ENCODE measurements at places on chromosomes 3 and 15. TPM values are rescaled to one million over a fixed set of nuclear protein-coding genes. Genes with fewer than 3 reads are reported as not detected.
A peak's percentile ranks its signal among the peaks of the same experiment; 100 is the strongest.

DNA sequence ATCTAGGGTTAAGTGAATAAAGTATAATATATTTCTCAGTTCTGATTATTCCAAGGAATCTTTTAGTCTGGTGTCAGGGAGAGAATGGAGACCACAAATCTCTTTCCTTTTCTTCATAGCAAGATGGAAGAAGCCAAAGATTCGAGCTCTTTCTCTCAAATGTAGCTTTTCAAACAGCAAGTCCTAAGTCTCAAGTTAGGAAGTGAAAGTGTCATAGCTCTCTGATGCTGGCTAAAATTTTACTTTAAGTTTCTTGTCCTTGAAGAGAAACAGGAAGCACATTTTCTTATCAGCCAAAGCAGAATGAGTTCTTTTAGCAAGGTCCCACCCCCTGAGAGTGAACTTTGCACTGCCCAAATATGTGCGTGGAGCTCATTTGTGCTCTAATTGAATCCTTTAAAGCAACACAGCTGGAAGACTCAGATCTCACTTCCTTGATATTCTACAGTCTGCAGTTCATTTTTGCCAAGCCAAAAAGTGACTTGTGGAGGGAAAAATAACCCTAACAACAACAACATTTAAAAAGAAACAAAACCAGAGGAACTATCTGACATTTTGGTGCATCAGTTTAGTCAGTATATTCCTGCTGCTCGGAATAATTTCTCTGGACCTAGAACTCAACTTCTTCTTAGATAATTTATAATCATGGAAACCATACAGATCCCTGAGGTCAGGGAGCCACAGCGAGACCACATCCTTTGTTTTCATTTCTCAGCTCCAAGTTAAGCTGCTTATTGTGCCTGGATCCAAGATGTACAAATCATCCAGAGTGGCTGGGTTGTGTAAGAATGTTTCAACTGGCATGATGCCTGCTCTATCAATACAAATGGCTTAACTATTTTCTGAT, 238.7 kb upstream of the P2RY1 start:
- DNase-seq = peak; percentile 90

- no peak for DNase-seq
Observed at GRCh38 chr3:78507196-78507984, 1260.4 kb downstream of the ROBO1 start.

DNA sequence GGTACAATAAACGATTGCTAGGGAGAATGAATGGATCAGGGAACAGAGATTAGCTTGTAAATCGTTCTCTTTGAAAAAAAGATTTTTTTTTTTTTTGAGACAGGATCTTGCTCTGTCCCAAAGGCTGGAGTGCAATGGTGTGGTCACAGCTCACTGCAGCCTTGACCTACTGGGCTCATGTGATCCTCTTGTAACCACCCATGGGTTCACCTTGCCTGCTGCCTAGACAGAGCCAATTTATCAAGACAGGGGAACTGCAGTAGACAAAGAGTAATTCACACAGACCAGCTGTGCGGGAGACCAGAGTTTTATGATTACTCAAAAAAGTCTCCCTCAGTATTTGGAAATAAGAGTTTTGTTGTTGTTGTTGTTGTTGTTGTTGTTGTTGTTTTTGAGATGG, 39.6 kb downstream of the METTL6 start:
- no peak for DNase-seq

DNA sequence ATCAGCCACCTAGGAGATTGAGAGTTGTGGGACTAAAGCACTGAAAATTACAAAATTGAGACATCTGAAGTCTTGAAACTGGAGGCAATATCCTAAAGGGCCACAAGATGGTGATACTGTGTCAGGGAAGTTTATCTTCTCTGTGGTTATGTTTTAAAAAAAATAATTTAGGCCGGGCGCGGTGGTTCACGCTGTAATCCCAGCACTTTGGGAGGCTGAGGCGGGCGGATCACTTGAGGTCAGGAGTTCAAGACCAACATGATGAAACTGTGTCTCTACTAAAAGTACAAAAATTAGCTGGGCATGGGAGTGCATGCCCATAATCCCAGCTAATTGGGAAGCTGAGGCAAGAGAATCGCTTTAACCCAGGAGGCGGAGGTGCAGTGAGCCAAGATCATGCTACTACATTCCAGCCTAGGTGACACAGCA, 17.9 kb upstream of the NIT2 start:
- DNase-seq = peak; percentile 80

GRCh38 chr3:185423178-185423577, 60.2 kb downstream of the MAP3K13 start:
- DNase-seq = peak; percentile 12

- peak; percentile 33 for DNase-seq
Observed at GRCh38 chr15:100032358-100033085, 299.3 kb upstream of the LYSMD4 start.

GRCh38 chr15:48653913-48654670, 8.6 kb upstream of the FBN1 start:
- no peak for DNase-seq

DNA sequence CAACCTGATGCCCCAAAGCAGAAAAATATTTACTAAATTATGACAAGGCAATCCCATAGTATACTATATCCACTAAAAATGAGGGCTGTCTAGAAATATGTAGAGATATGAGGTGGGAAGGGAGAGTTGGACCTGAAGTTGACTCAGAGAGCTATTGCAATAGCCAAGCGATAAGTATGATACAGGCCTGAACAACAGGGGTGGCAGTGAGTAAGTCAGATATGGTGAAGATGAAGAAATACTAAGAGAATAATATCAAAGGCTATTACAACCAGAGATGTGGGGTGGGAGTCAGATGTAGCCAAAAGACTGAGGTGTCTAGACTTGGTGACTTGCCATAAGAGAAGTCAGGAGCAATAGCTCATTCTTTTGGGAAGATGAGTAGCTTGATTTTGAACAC, 9.2 kb downstream of the HSPBAP1 start:
- DNase-seq = peak; percentile 63

DNA sequence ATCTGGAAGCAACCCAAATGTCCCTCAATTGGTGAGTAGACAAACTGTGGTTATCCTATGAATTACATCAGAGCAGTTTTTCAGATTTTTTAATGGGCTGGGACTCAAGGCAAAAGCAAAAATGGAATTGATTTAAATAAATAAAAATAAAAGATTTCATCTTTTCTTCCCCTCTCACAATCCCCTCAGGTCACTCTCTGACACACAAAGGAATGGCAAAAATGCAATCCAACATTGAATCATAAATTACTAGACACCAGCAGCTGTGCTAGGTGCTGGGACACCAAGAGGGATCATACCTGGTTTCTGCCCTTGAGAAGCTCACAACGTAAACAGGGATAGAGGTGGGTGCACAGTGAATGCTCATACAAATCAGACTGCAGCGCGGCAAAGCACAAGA, 58.8 kb downstream of the CPN2 start:
- no peak for DNase-seq

DNA sequence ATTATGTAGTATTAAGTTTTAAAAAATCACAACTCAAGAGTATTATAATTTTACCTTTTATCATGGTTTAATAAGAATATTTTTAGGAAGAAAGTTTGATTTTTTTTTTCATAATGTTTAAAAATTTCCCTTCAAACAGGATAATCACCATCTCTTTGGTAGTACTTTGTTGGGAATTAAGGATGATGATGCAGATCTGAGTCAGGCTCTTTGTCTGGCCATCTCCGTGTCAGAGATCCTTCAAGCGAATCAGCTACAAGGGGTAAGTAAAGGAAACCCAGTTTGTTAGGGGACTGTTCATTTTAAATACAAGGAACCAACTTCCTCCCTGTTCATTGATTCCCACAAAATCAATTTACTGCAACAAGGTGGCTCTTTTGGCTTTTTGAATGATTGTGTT, 36.8 kb upstream of the NIT2 start:
- DNase-seq = no peak

- no peak for DNase-seq
Observed at GRCh38 chr3:36429986-36430485, 49.7 kb downstream of the STAC start.

DNA sequence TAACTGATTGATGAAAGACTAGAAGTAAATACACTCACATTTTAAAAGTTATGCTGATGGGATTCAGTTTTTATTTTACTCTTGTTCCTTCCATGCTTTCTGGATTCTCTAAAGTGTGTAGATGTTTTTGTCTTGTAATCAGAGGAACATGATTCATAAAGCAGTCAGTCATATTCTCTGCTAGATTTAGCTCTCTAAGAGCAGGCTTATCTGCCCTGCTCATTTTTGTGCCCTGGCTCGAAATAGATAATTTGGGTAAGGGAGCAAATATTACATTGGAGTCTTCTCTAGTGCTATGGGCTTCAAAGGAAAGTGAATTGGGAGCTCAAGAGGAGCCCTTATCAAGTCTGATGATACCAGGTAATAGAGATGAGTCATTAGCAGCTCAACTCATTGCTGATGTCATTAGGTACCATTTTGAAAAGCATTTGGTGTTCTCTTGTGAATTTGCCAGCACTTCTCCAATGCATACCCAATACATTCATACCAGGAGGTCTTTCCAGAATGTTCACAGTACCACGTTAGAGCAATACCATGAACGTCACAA, 27.7 kb downstream of the SACM1L start:
- DNase-seq = no peak

GRCh38 chr15:89657686-89658200, 2.5 kb upstream of the KIF7 start:
- no peak for DNase-seq

DNA sequence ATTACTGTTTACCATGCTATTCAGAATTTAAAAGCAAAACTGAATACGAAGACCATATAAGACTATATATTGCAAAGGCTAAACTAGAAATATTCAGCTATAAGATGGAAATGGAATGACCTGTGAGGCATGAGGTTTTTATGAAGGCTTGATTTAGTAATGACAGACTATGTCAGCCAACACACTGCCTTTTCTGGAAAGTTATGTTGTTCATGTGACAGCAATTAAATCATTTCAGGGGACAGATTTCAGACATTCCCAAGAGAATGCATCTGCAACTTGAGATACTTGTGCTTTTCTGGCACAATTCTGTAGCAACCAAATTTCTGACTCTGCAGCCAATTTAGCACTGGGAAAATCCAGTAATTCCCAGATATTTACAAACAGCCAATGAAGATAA, 8.6 kb upstream of the GATM start:
- DNase-seq = no peak

DNA sequence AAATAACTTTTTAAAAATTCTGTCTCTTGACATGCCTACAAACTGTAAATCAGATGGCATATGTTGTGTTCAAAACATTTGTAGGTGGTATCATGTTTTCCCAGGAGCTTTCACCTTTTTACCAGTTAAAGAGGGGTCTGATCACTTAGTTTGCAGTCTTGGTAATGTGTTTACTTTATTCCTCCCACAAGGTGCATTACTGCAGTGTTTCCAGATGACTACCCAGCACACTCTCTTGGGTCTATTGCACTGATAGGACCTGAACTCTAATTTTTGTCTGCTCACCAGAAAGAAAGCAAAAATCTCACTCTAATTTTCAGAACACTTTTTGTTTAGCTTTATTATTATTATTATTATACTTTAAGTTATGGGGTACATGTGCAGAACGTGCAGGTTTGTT, 734.1 kb downstream of the GBE1 start:
- no peak for DNase-seq

DNA sequence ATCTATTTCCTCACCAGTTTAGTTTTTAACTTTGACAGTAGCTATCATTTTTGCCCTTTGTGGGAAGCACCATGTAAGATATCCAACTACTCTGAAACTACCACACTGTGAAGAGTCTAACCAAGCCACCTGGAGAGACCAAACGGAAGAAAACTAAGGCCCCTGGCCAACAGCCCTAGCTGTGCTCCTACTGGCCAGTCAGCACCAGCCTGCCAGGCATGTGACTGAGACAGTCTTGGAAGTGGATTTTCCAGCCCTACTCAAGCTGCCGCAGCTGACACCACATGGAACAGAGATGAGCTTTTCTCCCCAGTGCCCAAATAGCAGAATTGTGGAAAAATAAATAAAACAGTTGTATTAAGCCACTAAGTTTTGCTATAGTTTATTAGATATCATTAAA, 2.9 kb upstream of the TBC1D5 start:
- no peak for DNase-seq

ZSCAN29 gene
- polyA plus RNA-seq = 13.7 TPM

MUSTN1 gene
- not detected for polyA plus RNA-seq

CHRM5 gene
- not detected for polyA plus RNA-seq

TSEN2 gene
- polyA plus RNA-seq = 25.7 TPM

ZNF592 gene
- polyA plus RNA-seq = 22.9 TPM

LRRC2 gene
- 0.71 TPM for polyA plus RNA-seq

TMOD2 gene
- 1.8 TPM for polyA plus RNA-seq

EIF4E3 gene
- polyA plus RNA-seq = 10.5 TPM

CCR1 gene
- polyA plus RNA-seq = not detected

TRH gene
- 149 TPM for polyA plus RNA-seq
